Keratinocyte (primary cell): ENCODE measurements at places on chromosomes 3 and 15.

- DNase-seq = no peak
These were observed 9.7 kb downstream of the NCBP2 start for GRCh38 chr3:196932600-196932999.

GRCh38 chr3:132378048-132378762, 39.1 kb upstream of the DNAJC13 start:
- DNase-seq = no peak

DNA sequence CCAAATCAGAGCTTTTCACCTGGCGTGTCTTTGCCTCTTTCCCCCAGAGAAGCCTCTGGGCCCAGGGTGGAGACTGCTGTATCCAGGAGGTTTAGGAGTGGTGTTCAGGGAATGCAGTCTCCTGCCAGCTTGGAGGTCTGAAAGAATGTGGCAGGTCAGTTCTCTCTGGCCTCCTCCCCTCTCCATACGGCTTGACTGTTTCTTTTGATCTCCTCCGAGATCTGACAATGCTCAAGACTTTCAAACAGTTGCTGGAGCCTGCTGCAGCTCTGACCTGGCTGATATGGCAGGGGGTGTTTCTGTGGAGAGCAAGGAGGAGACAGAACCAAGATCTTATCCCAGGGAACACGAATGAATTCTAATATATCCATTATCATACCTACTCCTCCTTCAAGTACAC, 24.7 kb upstream of the TM4SF4 start:
- no peak for DNase-seq

DNA sequence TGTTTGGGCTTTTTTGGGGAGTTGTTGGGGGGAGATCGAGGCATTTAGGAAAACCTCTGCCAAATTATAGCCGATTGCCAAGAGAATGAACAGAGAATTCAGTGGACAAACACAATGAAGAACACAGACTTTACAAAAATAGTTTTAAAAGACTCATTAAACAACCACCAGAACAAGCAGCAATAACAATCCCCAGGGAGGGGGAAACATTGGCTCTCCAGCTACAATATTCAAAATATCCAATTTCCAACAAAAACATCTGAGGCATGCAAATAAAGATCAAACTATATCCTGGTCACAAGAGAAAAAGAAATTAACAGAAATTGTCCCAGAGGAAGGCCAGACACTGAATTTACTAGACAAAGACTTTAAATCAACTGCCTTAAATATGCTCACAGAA, 24.5 kb upstream of the ANKRD28 start:
- DNase-seq = no peak

- no peak for DNase-seq
These were observed 36.3 kb downstream of the TMEM44 start for GRCh38 chr3:194596906-194597305.

DNA sequence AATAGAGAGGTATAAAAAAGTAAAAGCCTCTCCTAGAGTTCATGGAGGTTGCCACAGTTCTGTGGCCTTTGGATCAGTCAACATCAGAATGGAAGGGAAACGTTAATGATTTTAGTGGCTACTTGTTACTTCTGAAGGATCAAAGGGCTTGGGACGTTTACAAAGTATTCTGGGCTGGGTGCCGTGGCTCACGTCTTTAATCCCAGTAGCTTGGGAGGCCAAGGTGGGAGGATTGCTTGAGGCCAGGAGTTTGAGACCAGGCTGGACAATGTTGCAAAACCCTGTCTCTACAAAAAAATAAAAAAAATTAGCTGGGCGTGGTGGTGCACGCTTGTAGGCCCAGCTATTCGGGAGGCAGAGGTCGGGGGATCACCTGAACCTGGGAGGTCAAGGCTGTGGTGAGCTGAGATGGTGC, 44.6 kb downstream of the FNDC3B start:
- no peak for DNase-seq

DNA sequence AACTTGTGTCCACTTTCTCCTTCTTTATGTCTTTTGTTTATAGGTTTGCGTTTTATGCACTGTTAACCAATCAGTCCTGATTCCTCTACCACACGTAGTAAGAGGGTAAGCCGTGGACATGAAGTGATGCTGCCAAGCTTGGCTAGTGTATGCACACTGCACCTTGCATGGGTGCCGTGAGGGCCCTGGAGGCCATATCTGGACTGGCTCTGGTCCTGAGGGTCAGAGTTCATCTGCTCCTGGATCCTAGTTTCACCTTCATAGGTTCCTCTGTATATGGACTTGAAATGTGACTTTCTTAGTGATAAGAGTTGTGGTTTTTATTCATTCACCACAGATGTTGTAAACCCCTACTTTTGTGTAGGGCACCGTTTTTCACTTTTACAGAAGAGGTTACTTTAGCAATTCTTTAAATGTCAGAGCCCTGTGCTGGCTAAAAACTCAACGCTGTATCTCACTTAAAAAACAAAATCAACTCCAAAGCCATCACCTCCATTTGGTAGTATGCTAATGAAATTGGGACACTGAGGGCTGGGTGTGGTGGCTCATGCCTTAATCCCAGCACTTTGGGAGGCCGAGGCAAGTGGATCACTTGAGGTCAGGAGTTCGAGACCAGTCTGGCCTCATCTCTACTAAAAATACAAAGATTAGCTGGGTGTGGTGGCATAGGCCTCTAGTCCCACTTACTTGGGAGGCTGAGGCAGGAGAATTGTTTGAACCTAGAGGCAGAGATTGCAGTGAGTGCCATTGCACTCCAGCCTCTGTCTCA, 22.9 kb downstream of the SIAH2 start:
- DNase-seq = no peak
